Thymus (tissue), 14 donors: ENCODE measurements at places on chromosomes 11 and 22. TPM values are rescaled to one million over a fixed set of nuclear protein-coding genes. Genes with fewer than 3 reads are reported as not detected.

The INSC gene
- total RNA-seq = 0.19 TPM

The H19 gene
- 413 TPM for total RNA-seq

The KRTAP5-7 gene
- total RNA-seq = not detected

The UPK3A gene
- 0.47 TPM for total RNA-seq

The NUCB2 gene
- 374 TPM for total RNA-seq

The TPBGL gene
- 0.05 TPM for total RNA-seq

The PNPLA3 gene
- total RNA-seq = 0.09 TPM

The ZNF215 gene
- 5.9 TPM for total RNA-seq

The KRTAP5-1 gene
- total RNA-seq = not detected

The SYCE3 gene
- 0.19 TPM for total RNA-seq

The OR4D5 gene
- not detected for total RNA-seq

The OR6T1 gene
- total RNA-seq = not detected

The TCN1 gene
- total RNA-seq = 2.1 TPM

The ACR gene
- total RNA-seq = not detected

The MUC5AC gene
- total RNA-seq = 0.05 TPM

The ZC3H12C gene
- 3.0 TPM for total RNA-seq

The MRGPRE gene
- not detected for total RNA-seq

The MMP10 gene
- 0.52 TPM for total RNA-seq

The GTSE1 gene
- total RNA-seq = 14.1 TPM
